GM12864 (cell line): ENCODE measurements at places on chromosomes 7 and 10.

DNA sequence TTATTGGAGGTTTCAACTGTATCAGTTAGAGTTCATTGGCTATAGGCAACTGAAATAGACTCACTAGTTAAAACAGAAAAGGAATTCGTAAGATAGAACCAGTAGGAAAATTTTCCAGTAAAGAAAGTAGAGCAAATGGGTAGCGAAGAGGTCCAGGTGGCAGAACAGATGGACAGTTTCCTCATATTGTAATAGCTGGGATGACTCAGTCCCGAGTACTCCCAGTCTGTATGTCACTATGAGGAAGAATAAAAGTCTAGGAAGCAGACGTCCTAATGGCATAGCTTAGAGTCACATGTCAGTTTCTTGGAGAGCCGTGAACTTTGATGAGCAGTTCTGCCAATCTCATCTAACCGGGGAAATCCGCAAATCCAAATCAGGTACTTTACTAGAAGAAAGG lies 95.3 kb downstream of the RNF32 start:
- DNase-seq = no peak

GRCh38 chr7:73623798-73624668 lies at the start of gene MLXIPL:
Gene MLXIPL (minus strand): TSS chr7:73624522. CDS start chr7:73624492, 30 bp downstream.
- no peak for DNase-seq

GRCh38 chr10:76303682-76304316 lies 872.4 kb downstream of the LRMDA start:
- no peak for DNase-seq

DNA sequence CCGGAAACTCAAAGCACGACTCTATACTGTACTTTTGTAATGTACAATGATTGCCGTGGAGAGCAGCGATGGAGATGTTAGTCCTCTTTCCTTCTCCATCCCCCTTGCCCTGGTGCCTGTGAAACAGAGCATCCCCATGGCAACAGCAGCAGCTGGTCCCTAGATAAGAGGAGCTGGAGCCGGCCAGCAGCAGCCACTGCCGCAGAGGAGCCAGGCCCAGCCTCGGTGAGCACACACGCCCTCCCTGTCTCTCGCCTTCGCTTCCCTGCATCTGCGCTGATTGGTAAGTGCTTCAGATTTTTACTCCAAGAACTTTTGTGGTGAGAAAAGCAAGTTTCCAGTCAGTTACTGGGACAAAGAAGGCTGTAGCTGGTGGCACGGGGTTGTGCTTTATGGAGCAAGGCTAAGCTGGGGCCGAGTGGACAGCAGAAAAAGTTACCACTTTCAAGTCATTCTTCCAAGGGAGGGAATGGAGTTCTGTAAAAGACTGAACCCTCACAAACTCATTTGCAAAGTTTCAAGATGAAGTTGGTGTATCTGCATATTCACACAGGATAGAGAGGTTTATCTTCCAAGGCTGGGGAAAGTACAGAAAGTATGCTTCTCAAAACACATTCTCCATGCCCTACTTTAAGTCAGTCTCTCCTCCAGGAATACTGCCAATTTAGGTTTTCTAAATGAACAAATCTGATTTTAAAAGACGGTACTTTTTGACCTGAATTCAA lies at the start of gene PPP1R17:
Gene PPP1R17, plus strand, starts transcription at position 192 of the 725 bp plus-strand sequence. CDS start 5,227 bp downstream, outside the sequence.
- no peak for DNase-seq

GRCh38 chr7:38524786-38525185 lies 106.4 kb downstream of the AMPH start:
- DNase-seq = no peak
